ENCODE measurements at places on chromosomes 2 and 18.

- DNase-seq = no peak
Measured at GRCh38 chr2:12478151-12479064, 238.3 kb upstream of the TRIB2 start.

DNA sequence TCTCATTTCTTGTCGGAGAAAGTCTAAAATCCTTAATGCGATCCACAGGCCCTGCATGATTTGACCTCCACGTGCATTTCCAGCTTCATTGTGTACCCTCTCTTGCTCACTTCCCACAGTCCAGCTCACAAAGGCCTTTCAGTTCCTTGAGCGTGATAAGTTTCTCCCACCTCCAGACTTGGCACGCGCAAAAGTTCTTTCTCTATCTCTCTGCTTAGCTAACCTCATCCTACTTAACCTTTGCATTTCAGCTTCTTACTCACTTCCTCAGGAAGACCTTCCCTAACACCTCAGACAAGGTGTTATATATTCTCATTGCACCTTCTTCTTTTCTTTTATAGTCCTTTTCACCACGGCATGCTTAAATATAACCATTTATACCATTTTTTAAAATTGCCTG, 124.8 kb upstream of the XPO1 start:
- DNase-seq = no peak

DNA sequence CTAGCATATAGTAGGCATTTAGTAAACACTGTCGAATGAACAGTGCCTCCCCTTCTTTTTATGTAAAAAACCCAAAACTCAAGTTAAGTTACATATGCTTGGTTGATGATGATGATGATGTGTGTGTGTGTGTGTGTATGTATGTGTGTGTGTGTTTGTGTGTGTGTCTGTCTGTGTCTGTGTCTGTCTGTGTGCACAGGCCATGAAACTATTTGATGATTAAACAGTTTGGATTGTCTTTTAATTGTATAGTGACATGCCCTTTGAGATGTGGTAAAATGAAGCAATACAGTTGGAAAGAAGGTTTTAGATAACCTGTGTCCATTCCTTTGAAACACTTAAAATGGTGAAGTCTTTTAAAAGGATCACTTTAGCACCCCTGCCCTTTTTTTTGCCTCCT, 105.6 kb downstream of the MAP4K4 start:
- DNase-seq = no peak

DNA sequence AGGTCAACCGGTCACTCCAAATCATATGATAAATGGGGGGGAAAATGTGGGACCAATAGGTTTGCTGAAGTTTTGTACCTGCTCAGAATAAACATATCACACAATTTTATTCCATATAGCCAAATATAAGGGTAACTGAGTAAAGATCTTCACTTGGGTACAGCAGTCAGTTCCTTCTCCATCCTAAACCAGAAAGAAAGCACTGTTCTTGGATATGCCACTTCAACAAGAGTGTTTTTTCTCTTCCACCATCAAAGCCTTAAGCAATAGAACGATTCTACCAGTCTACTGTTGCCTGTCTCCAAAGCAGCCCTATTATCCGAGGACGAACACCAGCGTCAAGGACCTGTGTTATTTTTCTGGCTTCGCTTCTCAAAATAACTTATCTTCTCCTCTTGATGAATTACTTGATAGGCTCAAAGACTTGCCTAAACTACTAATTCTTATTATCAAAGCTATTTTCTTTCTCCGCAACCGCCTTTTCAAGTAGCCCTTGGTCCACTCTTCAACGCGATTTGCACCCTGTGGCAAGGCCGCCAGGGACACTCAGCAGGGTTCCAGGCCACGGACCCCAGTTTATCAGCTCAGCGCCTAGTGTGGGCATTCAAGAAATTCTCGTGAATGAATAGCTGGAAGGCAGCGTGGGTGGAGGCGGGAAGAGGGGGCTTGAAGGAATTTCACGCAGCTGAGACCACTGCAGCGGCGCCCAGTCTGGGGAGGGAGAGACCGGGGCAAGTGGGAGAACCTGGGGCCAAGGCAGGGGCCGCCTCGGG, 646 bp downstream of the ALS2 start:
- no peak for DNase-seq

DNA sequence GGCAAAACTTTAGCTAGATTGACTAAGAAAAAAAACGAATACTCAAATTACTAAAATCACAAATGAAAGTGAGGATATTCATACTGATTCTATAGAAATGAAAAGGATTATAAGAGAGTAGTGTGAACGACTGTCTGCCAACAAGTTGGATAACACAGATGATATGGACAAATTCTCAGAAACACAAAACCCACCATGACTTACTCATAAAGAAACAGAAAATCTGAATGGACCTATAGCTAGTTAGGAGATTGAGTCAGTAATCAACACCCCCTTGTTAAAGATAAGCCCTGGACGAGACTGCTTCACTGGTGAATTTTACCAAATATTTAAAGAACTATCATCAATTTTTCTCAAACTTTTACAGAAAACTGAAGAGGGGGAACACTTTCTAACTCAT, 108.8 kb upstream of the TMEM200C start:
- DNase-seq = no peak

- no peak for DNase-seq
Measured at GRCh38 chr2:189086710-189087109, 92.9 kb downstream of the COL5A2 start.

- DNase-seq = peak; percentile 70
Measured at GRCh38 chr2:37635504-37636380, 35.7 kb downstream of the CDC42EP3 start.

- no peak for DNase-seq
Measured at GRCh38 chr18:52452427-52452826, 112.4 kb downstream of the DCC start.

DNA sequence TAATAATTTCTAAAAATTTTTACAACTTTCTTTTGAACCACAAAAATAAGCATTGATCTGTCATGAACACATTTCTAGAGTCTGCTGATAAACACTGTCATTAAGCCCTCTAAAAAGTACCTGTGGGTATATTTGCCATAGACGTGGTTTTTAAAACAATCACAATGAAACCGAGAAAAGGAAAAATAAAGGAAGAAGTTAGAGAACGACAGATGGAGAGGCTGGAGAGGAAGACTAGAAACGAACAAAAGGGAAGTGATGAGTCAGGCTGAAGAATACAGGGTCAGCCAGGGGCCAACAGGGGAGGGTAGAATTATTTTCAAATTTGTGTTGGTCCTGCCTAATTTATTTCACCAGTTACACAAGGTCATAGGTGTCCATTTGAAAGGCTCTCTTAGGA, 62.0 kb downstream of the MYL12B start:
- DNase-seq = no peak

DNA sequence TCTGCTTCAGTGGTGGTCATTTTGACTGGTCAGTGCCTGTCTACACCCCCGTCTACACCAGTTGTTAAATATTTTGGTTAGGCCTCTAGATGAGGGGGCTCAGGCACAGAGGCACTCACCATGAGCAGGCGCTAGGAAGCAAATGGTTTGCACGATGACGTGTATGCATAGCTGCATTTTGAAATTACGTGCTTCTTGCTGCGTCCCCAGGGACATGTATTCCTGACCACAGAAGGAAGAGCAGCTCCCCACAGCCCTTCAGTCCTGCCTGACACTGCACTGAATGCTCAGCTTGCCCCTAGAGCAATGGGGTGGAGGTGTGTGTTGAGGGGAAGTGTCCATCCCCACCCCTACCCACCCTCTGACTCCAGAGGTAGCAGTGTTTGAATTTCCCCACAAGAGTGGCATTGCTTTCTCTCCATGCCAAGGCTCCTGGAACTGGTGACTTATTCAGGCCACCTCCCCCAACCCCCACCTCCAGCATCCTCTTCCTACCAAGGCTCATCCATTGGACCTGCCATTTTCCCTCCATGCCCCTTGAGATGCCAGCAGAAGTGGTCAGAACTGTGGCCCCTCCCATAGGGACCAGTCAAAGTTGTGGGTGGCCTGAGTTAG, 11.4 kb upstream of the ZAP70 start:
- no peak for DNase-seq

DNA sequence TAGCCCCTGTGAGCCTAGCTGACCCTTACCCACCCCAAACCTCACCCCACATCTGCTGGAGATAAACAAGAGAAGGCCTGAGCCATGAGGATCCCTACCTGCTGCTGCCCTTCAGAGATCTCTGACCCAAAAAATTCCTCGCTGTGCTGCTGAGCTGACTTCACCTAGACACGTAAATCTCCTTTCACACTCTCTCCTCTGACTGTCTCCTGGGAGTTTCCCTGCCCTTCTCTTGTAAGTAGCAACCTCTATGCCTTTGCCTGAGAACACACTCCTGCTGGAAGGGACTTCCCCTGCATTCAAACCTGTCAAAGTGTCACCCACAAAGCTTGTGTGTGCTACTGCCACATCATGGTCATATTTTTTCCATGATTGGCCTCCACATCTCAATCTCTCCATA, 134.2 kb upstream of the NOL4 start:
- DNase-seq = no peak

GRCh38 chr2:35526741-35527140, 828.8 kb upstream of the CRIM1 start:
- no peak for DNase-seq

DNA sequence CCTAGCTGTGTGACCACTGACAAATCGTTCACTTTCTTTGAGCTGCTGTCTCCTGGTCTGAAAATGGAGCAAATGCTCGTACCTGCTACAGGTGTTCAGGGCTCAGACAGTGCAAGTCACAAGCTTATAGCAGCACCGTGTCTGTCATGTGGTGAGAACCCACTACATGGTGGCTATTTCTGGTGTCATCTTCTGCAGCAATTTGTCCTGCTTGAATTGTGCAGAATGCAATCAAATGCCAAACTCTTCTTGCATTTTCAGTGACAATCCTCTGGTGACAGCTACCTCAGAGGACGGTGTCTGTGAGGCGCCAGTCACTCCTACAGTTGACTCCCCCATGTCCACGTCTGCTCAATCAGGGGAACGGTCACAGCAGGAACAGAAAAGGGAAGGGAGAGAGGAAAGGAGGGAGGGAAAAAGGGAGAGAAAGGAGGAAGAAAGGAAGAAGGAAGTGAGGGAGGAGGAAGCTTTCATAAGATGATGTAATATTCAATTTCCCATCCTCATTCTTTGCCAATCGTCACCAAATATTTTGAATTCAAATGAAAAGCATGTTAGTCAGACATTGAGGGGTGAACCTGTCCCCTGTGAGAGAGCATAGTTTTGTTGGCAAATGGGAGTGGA, 122.2 kb downstream of the BCL2 start:
- DNase-seq = no peak

DNA sequence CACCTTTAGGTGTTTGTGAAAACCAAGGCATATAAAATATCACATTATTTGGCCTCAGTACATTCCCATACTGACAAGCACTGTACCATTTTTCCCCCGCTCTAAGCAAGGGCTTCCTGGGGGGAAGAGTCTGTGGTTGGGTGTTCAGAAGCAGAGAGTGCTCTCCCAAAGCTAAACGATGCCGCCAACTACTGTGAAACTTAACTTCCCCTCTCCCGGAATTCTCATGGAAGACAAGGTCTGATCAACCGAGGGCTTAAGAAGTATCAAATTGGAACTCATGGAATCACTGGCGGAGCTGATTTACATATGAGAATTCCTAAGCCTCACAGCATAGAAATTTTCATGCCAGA, 433 bp upstream of the MFF start:
- DNase-seq = no peak

DNA sequence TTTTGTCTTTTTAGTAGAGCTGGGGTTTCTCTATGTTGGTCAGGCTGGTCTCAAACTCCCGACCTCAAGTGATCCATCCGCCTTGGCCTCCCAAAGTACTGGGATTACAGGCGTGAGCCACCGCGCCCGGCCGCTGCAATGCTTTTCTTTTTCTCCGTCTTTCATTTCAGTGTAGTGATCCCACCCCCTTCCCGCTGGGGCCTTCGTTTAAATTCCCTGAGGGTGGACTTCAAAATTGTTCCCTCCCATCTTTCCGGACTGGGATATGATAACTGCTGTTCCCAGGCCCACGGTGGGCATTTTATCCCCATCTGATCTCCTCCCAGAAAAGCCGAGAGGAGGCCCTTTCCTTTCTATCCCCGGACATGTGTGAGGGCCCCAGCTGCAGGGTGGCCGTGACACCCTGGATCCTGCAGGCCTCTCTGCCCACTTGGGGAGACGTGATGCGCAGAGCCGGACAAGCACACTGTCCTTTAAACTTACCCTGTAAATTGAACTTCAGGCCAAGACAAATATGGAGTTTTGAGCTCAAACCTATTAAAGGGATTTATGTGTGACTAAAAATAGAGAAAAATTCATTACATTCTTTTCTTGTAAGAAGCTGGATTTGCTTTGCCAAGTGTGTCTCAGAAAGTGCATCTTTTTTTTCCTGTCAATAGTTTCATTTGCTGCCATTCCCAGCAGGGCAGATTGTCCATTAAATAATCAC, 54.5 kb upstream of the AFF3 start:
- no peak for DNase-seq

GRCh38 chr18:57441071-57441794, 6.1 kb downstream of the ONECUT2 start:
- no peak for DNase-seq

- no peak for DNase-seq
Measured at GRCh38 chr2:64124571-64124970, 19.6 kb downstream of the PELI1 start.

DNA sequence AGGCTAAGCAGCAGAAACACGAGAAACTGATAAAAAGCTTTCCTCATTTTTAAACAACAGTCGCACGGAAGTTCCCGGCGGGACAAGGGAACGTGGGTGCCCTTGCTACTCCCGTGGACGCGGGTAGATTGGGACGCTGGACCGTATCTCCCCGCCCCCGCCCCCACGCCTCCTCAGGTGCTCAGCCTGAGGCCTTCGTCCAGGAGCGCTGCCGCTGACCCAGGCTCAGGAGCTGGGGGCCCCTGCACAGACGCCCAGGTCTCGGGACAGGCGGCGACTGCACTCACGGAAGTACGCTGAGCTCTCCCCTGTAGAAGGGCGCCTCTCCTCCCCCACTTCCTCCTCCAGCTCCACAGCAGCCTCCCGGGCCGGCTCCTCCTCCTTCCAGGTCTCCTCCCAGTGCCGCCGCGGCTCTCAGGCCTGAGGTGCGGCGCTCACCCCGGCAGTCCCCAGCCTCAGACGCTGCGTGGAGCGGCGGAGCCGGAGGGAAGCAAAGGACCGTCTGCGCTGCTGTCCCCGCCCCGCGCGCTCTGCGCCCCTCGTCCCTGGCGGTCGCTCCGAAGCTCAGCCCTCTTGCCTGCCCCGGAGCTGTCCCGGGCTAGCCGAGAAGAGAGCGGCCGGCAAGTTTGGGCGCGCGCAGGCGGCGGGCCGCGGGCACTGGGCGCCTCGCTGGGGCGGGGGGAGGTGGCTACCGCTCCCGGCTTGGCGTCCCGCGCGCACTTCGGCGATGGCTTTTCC, at the start of gene ITGAV:
TSS of gene ITGAV (plus strand) at position 445 of the 738 bp plus-strand sequence. CDS start at position 728, 283 bp downstream.
- peak; percentile 89 for DNase-seq

DNA sequence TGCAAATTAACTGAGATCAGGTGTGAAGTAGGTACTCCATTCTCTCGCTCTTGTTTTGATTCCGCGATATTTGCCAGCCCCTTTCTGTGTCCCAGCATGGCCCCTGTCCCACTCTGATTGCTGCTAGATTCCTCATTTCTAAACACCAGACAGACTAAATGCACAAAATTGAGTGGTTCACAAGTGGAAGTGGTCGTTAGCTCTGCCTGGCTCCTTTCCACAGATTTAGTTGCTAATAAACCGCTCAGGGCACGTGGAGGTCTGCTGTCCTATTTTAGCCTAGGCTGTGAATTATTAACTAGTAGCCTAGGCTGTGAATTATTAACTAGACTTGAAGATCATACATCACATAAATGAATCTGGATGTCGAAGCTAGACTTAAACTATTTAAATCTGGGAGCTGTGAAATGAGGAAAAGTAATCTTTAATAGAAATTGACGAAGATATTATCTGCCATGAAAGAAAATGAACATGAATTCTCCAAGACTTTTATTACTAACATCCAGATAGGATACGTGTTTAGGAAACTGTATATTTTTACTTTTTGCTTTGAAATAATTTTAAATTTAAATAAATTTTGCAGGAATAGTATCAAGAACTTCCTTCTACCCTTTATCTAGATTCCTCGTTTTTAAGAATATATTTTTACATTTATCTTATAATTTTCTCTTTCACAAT, 3.7 kb downstream of the IL1RL2 start:
- DNase-seq = no peak

Measured in CD4-positive, alpha-beta memory T cell (primary cell).